CD4-positive, CD25-positive, alpha-beta regulatory T cell (primary cell): ENCODE measurements at places on chromosomes 5 and 9.

GRCh38 chr9:97907632-97908031, 14.7 kb downstream of the TRMO start:
- DNase-seq, result no peak

GRCh38 chr9:108316630-108317029, 539.2 kb downstream of the ACTL7B start:
- DNase-seq, result no peak

DNA sequence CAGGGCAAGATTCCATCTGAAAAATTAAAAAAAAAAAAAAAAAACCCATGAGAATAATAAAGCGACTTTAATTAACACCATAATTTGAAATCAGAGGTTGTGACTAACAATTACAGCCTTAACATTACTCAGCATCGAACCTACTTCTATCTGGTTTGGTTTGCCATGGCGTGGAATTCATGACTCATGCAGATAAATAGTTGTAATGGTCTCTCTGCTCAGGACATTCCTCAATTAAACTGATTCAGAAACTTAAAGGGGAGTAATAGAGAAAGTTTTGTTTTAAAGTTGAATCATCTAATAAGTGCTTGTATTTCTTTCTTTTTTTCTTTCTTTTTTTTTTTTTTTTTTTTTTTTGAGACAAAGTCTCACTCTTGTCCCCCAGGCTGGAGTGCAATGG, 135.5 kb downstream of the SPATA31D1 start:
- no peak for DNase-seq

- no peak for DNase-seq
Observed at GRCh38 chr9:83274787-83275186, 211.8 kb upstream of the RASEF start.

- DNase-seq, result no peak
Observed at GRCh38 chr5:1474866-1475543, 29.8 kb upstream of the SLC6A3 start.

GRCh38 chr5:178532666-178533065, 57.5 kb downstream of the COL23A1 start:
- DNase-seq, result no peak

DNA sequence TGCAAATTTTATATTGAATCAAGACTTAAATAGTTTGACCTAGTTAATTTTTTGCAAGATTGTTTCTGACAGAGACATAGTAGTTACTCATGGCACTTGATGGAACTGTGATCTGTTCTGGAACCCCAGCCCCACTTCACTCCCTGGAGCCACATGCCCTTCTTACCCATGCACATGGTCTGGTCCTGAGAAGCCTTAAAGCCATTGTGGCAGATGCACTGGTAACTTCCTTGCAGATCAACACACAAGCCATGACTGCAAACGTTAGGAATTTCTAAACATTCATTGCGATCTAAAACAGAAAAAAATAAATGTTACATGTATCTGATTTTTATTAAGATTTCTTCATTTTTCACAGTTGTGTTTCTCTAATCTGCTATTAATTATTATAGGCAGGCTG, 221.2 kb downstream of the SLC12A2 start:
- no peak for DNase-seq

DNA sequence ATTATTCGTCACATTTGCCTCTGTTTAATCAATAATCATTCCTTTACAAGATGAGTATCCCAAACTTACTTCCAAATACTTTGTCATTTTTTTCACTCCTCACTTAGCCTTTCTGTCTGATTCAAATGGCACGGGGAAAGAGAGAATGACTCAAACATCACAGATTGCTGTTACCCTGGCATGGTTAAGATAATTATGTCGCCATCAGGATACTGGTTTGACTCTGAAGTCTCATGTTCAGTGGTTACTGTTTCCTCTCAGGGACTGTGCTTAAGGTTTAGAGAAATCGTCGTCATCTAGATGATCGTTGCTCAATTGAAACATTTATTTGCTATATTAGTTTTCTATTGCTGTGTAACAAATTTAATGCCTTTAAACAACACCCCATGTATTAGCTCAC, 45.2 kb upstream of the RAD23B start:
- DNase-seq, result no peak

GRCh38 chr9:126628969-126629674, 15.4 kb downstream of the LMX1B start:
- no peak for DNase-seq

- DNase-seq, result no peak
Observed at GRCh38 chr5:64899838-64900237, 131.1 kb downstream of the CWC27 start.

GRCh38 chr9:116574027-116574679, 113.0 kb upstream of the TRIM32 start:
- DNase-seq, result no peak

- DNase-seq, result no peak
Observed at GRCh38 chr5:126681970-126682369, 81.2 kb downstream of the PHAX start.

GRCh38 chr9:117926031-117926658, 221.9 kb downstream of the TLR4 start:
- DNase-seq, result no peak

DNA sequence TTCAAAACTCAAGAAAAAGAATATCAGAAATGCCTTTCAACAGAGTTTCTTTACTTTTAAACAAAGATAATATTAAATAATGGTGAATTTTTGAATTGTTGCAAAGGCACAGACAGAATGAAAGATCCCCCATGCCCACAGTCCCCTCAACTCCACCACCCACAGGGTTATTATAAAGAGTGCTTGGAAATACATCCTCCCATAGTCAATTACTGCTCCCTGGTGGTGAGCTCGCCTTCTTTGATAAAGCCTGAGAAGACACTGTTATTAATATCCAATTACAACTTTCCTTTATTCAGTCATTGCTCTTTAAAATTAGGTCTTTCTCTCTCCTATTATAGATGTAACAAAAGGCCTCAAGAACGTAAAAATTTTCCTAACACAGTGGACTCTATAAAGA, 490.2 kb upstream of the RORB start:
- DNase-seq, result no peak

DNA sequence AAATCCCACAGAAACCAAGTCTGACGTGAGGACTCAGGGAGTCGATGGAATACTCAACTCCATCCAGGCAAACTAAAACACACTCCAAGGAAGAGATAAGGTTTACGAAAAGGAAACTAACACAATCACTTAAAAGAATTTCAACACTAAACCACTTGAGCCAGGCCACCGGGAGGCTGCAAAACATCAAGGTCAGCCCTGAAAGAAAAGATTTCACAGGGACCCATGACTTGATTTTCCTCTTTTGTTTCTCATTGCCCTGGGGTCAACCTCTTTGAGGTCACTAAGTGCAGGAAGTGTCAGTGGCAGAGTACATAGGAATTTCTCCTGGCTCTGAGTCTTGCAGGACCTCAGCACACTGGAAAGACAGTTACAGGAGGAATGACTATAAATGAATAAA, 77.8 kb upstream of the TARS1 start:
- DNase-seq, result no peak

- DNase-seq, result no peak
Observed at GRCh38 chr9:137520614-137521404, 29.4 kb downstream of the PNPLA7 start.

GRCh38 chr5:120532835-120533234, 68.7 kb downstream of the PRR16 start:
- DNase-seq, result no peak
